ENCODE measurements at places on chromosomes 5 and 9.

DNA sequence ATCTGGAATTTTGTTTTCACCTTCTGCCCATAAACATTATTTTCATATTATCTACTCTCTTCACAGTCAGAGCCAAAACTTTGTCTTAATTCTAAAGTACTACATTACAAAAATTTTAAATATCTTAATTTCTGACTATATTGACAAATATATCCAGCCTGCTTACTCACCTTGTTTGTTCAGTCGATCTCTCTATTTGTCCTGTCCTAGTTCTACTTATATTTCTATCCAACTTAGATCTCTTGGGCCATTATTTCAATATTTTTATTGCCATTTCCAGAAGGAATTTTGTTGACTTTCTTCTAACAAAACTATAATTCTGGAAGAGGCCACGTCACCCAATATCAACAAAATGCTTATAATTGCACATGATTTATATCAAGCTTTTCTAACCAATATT lies 652.8 kb upstream of the CTNND2 start:
- DNase-seq, result no peak

DNA sequence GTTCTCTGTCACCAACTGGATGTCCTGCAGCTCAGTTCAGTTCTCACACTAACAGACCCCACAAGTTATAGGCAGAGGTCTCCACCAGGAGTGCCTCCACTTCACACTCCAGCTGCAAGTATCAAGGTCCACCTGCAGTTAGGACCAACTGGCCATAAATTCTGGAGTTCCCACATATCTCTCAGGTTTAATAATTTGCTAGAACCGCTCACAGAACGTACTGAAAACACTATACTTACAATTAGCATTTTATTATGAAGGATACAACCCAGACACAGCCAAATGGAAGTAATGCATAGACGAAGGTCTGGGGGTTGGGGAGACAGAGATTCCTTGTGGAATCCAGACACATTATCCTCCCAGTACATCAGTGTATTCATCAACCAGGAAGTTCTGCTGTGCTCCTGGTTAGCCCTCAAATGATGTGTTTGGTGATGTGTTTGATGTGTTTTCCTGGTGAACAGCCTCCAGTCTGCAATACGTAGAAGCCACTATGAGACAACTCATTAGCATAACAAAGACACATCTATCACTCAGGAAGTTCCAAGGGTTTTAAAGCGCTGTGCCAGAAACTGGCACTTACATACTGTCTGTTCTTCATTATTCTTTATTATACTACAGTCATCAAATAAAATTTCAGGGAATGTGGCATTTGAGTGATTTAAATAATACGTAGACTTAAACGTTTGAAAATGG lies 25.4 kb downstream of the OGN start:
- DNase-seq, result no peak

- no peak for DNase-seq
Measured at GRCh38 chr5:61523997-61524396, 191.9 kb downstream of the ZSWIM6 start.

GRCh38 chr5:170211575-170212334 lies 21.0 kb upstream of the C5orf58 start:
- no peak for DNase-seq

DNA sequence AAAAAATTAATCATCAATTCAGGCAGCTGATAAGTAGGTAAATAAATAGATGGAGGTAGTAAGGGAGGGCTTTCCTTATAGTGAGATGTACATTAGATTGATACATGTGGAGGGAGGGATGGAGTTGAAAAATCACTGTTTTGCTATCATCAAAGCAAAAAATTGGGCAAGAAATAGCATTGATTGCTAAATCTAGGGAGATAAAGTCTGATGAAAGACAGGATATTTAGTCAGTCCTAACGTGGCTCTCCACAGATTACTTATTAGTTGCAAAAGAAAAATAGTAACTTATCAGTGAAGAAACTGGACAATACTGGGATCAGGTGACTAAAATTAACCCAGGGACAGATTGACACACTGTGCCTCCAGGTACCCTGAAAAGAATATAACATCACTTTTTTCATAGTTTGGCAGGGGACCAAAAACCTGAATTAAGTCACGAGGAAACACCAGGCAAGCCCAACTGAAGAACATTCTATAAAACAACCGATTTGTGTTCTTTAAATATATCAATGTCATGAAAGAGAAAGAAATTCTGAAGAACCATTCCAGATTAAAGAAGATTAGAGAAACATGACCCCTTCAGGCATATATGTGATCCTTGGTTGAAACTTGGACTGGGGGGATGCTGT lies 27.1 kb upstream of the GOLPH3 start:
- no peak for DNase-seq

DNA sequence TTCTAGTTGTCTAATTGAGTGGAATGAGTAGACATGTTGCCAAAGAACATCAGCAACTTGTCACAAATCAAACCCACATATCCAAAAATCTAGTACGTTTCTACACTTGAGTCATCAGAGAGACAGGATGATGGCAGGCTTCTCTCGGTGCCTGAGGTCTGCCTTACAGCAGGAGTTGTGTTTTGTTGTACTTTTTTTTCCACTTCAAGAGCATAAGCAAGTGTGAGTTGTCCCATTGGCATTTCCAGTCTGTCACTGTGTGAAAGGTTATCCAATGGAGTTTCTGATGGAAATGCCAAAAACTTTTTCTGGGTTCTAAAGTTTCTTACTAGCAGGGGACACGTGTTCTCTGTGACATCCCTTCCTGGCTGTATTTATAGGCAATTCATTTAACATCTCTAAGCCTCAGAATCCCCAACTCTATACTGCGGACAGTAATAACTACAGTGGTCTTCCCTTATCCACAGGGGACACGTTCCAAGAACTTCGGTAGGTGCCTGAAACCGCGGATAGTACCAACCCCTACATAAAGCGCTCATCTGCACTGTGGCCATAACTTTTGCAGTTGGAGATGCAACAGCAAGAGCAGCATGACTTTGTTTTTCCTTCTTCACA lies 246.5 kb downstream of the SYK start:
- DNase-seq, result no peak

- no peak for DNase-seq
Measured at GRCh38 chr5:1239505-1240251, 14.5 kb downstream of the SLC6A18 start.

GRCh38 chr9:96342571-96343245 lies 40.7 kb upstream of the HSD17B3 start:
- no peak for DNase-seq

DNA sequence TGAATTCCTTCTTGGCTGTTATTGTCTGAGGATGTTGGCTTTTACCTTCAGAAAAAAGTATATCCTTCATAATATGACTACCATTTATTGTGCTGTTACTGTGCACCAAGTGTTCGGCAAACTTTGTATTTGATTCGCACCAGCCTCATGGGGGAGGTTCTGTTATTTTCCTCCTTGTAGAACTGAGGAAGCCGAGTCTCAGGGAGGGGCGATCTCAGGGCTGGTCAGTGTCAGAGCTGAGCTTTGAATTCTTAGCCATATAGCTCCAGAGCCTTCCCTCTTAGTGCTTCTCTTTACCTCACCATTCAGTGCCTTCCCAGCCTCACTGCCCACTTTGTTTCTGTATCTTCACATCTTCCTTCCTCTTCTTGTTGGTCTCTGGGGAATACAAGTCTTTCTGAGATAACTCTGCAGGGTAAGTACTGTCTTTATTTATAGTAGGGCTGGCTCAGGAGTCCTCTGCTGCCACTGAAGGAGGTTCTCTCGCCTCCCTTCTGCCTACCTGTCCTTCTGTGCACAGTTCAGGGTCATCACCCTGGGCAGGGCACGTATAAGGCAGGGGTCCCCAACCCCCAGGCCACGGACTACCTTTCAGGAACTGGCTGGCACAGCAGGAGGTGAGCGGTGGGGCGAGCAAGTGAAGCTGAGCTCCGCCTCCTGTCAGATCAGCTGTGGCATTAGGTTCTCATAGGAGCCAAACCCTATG lies 48.4 kb downstream of the GALNT10 start:
- DNase-seq, result no peak

DNA sequence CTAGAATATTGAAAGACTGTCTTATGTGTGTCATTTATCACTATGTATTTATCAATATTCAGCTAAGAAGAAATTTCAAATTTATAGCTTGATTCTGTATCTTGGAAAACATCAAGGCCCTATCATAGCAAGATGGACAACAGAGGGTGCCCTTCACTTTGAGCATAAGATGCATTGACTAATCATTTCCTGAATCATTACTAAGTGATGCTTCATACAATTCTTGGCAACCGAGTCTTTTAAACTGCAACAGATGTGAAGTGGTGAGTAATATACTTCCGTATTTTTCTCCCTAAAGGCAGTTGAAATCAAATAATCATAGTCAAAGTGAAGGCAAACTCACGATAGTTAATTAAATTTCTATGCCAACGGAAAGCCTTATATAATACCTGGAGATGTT lies 318.6 kb upstream of the RGMB start:
- no peak for DNase-seq

DNA sequence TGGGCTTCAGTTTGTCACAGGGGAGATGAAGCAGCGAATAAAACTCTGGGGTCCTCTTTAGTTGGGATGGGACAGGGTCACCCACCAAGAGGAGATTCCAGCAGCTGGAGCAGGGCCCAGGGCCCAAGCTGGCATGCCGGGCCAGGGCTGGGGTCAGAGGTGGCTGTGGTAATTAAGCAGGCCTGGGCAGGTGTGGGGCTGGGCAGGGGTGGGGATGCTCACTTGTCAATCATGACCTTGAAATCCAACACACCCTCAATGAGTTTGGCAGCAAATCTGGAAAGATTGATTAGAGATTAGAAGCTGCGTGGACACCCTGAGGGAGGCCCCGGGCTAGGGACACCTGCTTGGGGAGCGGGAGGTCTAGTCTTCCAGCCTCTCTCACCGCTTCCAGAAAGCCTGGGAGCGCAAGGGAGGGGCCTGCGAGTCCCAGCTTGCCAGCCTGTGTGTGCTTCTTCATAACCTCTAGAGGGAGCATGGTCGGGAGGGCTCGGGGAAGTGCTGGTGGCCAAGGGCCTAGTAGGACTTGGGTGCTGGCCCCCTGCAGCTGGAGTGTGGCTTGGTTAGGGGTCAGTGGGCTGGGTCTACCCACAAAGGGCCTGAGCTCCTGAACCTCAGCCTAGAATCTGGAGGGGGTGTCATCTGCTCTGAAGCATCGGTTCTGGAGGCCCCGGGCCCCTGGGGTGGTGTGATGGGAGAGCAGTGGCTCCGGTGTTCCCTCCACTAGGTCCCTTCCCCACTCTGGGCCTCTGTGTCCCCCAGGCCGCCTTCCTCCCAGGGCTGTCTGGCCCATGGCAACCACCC lies 7.6 kb downstream of the CRAT start:
- no peak for DNase-seq

DNA sequence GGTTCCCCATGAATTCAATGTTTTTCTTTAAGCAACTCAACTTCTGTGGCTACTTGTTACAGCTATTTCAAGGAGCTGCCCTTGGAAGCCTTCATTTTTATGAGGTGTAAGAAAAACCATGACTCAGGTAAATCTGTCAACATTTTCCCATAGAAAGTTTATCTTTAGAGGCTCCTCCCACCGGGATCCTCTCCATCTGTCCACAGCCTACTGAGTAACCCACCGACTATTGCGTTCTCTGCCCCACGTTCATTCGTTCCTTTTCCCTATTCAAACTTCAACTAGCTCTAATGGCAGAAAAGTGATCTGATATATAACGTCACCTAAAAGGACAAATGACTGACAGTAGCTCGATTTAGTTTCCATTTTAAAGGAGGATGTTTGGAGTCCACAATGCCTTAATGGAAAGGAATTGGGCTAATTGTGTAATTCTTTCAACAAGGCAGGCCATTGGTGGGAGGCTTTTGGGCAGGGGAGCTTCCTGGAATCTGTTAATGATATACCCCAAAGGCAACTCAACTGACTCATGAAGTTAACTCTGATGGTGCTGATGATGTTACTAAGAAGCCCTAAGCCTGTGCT lies 29.3 kb upstream of the NR3C1 start:
- no peak for DNase-seq

DNA sequence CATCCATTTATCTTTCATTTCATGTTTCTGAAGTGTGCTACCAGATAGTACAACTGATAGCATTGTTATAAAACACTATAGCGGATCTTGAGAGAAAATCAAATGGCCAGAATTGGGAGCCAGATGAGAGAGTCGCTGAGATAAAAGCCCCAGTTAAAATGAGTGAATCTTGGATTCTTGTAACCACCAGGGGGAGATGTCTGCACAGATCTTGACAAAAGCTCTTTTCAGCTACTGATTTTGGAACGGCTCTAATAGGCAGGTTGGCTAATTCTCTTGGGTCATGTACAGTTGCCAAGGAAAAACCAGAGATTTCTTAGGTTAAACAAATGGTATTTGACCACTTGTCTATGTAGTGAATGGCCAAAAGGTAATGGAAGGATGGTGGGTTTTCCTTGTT lies 21.7 kb downstream of the F2RL2 start:
- DNase-seq, result no peak

DNA sequence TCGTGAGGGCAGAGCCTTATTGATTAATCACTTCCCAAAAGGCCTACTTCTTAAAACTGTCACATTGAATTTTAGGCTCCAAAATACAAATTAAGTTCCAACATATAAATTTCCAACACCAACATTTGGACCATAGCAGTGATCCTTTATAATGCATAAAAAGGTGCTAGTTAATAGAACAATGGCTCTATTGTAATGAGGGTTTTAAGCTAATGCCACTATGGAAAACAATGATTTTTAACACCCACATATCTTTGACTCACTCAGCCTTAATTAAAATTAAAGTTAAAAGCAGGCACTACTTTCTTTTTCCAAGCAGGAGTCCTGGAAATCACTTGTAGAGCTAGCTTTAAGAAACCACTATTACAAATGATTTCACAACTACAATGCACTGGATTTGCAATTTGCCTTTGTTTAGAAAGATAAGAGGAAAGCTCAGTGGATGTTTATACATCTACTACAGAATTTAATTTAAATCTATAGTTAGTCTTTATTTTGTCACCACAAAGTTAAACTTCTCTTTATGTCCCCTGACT lies 41.8 kb downstream of the DPYSL3 start:
- no peak for DNase-seq

GRCh38 chr5:107459605-107460004 lies 211.1 kb downstream of the EFNA5 start:
- DNase-seq, result no peak

- no peak for DNase-seq
Measured at GRCh38 chr9:86460216-86461002, 106.2 kb upstream of the TUT7 start.

DNA sequence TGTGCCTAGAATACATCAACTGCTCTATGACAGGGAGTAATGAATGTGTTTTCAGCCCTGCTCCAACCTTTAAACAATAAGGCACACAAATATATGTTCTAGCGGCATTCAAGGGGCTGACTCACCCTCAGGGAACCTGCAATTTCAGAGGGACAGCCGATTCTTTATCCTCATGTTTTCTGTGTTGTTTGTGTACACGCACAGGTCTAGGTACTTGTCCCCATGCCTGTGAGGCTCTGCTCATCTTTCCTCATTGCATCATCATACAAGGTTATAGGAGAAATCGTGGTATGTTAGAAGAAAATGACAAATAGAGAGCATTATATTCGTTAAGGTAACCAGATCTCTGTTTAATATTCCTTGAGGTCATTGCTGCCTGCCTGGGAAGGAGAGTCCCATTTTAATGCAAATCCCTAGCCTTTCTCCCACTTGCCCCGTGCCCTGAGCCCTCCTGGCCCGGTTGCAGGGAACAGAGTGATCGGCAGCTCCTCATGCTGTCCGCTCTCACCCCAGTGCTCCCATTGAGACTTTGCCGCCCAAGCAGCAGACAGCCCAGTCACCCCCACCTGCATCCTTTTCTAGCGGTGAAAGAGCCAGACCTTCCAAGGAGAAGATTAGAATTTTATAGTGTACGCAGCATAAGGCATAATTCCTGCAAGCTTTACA lies 14.6 kb downstream of the MAP1B start:
- no peak for DNase-seq
